ENCODE measurements at places on chromosomes 6 and 20. TPM values are rescaled to one million over a fixed set of nuclear protein-coding genes. Genes with fewer than 3 reads are reported as not detected.

DNA sequence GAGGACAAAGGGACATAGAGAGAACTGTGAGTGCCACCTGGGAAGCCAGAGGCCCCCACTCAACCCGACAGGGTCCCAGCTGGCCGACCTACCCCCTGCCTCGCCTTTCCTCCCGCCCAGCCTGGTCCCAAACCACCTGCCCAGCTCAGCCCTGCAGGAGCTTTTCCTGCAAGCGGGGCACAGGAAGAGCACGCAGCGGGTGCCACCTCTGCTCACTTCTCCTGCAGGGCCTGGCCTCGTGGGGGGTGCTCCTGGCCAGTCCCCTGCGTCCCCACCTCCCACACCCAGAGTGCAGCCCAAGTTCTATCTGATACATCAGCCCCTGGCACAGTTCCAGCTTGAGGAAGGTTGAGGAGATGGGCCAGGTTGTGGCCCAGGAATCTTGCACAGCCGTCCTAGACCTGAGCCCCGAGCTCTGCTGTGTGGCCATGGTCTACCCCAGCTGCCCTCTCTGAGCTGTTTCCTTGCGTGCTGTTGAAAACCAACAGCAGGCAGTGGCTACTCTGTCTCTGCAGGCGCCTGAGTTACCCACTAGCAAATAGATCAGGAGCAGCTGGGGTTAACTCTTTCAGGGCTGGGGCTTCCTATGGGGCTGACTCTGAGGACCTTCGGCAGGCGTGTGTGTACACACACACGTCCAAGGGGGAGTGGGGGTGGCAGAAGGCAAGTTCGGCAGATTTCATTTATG lies 1.7 kb downstream of the NECAB3 start:
- no peak for DNase-seq

GRCh38 chr20:63433351-63433750 lies 39.1 kb downstream of the KCNQ2 start:
- no peak for DNase-seq

GRCh38 chr6:85168146-85168545 lies 281.7 kb upstream of the NT5E start:
- DNase-seq = no peak

Gene LAMP5
- polyA plus RNA-seq = 2.1 TPM

- DNase-seq = no peak
Measured at GRCh38 chr20:36823121-36823520, 49.6 kb upstream of the DSN1 start.

Gene FAM50B
- 10.1 TPM for polyA plus RNA-seq

DNA sequence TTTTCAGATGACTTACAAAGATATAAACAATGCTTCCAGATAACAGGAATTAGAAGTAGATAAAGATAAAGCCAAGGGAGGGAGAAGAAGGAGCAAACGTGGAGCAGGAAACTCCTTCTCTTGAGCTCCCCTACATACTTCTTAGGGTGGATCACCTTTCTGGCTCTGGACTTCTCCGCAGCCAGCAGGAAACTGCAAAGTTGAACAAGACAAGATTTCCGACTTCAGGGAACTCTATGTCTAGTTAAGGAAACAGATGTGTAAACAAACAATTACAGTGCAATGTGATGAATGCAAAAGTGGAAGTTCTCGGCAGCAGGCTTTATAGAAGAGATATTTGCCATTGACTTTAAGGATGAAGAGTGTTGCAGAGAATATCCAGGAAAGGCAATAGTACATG lies 134.0 kb upstream of the MARCKS start:
- DNase-seq = no peak

Gene TGM3
- polyA plus RNA-seq = 0.70 TPM

DNA sequence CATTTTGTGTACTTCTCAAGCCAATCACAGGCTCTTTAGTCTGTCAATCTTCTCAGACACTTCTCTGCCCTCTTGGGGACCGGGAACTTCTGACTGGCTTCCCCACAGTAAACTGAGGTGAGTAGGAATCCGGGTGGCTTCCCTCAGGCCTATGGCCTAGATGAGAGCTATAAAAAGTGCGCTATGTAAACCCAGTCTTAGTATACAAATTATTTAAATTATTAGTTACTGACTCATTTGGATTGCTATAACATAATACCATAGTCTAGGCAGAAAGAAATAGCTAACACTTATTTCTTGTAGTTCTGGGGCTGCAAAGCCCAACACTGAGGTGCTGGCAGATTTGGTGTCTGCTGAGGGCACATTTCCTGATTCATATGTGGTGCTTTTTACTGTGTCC lies 109.2 kb upstream of the MCHR2 start:
- no peak for DNase-seq

Gene C6orf132
- 1.2 TPM for polyA plus RNA-seq

Gene RCAN2
- polyA plus RNA-seq = 20.8 TPM
